HEK293T (cell line): ENCODE measurements at places on chromosomes 5 and 9.
A peak's percentile ranks its signal among the peaks of the same experiment; 100 is the strongest.

- DNase-seq, result no peak
Measured at GRCh38 chr9:83433846-83434245, 104.4 kb downstream of the FRMD3 start.

GRCh38 chr5:145792840-145793239 lies 42.3 kb downstream of the PRELID2 start:
- no peak for DNase-seq

DNA sequence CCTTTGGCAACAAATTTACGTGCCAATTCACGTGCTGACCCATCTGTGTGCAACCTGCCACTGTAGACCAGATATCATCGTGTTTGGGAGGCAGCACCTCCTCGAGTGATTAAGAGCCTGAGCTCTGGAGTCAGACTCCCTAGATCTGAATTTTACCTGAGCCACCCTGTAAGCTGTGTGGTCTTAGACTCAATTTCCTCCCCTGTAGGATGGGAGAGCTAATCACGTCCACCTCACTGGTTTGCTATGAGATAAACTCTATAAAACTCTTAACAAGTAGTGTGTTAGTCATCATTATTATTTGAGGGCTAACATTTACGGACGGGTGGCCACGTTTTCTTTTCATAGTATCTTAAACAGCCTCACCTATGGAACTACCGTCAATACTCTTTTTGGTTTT lies 220.0 kb upstream of the ADAMTSL1 start:
- no peak for DNase-seq

- peak; percentile 69 for DNase-seq
Measured at GRCh38 chr5:134184155-134185135, 7.7 kb upstream of the SKP1 start.

DNA sequence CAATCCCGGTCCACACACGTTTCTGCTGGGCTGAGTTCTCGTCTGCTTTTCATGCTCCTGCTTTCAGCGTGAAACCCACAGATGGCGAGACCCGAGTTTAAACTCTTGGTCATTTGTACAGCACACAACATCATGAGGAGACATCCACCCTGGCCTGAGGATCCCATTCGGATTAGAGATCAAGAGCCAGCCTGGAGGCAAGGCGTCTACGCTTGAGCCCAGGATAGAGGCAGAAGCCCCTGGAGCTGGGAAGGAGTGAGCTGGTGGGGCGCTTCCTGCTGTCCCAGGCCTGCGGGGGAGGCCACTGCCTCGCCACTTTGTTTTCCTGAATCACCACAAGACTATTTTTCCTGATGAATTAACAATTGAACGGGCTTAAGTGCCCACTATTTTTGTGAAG lies 281.9 kb upstream of the IRX4 start:
- no peak for DNase-seq

DNA sequence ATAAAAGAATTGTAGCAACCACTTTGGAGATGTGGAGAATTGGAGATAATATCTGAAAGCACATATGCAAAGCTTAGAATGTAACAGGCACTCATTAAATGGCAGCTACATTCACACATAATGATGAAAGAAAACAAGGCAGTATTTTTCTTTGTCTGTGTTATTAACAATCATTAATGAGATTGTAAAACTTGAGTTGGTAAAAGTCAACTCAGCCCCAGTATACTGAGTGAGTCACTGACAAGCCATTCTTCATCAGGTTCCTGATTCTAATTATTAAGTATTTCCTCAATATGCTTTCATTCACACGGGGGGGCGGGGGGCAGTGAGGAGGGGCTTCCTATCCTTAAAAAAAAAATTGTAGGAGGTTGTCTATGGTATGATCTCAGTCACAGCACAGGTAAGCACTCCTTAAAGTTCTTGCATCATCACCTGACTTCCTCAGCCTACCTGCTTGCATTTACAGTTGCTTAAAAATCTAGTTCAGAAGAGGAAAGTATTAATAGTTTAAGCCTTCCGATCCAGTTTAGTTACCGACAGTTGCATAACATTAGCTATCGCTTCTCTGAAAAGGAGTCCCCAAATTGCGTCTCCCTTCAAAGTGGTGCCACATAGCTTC lies 379.8 kb downstream of the EFNA5 start:
- no peak for DNase-seq

DNA sequence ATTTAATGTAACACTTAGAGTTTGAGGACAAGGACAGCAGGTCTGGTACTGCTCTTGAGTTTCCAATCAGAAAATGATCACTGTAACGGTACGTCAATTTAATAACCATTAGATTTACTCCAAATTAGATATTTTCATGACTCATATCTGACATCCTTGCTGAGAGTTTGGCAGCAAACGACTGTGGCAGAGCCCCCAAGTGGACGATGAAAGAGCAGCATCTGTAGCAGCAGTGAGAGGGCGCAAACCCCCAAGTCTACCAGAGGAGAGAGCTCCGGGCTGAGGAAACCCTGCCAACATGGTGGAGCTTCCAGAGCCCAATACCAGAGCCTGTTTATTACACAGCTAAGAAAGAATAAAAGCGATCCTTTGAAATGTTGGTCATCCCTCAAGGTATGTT lies 73.2 kb upstream of the EPB41L4A start:
- peak; percentile 77 for DNase-seq

- DNase-seq, result peak; percentile 87
Measured at GRCh38 chr9:27572918-27573633, at the start of gene C9orf72. C9orf72 (minus strand) TSS chr9:27573481; CDS start chr9:27567120, 6,361 bp downstream.

DNA sequence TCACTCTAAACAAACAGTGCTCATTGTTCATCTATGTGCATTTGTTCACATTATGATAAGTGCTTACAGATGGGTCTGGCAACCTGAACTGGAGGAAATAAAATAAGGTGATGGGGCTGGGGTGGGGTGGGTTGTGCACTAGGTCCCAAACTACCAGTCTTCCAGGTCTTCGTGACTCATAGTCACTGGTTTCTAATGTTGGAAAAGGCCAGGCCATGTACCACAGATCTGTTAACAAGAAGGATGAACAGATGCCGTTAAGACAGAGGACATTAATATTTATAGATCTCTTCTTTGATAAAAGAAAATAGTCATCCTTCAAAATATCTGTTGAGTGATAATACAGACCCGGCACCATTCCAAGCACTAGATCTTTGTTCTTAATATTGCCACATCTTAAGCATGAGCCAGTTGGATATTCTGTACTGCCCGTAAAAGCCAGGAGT lies 71.4 kb upstream of the STARD4 start:
- DNase-seq, result no peak

GRCh38 chr9:94599102-94599501 lies 5.5 kb upstream of the FBP2 start:
- DNase-seq, result no peak

GRCh38 chr5:88172847-88173758 lies 95.5 kb downstream of the TMEM161B start:
- no peak for DNase-seq

GRCh38 chr9:98142182-98142907 lies 23.3 kb upstream of the TRIM14 start:
- DNase-seq, result no peak

DNA sequence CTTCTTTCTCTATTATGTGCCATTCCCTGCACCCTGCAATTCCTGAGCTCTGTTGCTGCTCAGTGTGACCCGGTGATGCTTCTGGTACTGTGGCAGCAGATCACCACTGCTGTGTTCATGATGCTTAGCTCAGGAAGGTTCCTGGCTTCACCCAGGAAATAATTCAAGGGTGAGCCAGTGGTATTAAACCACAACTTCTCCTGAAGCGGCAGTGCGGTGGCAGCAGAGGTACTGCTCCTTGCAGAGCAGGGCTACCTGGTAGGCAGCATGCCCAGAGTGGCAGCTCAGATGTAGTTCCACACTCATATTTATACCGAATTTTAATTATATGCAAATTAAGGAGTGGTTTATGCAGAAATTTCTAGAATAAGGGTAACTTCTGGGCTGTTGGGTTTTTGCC lies 213.8 kb upstream of the ZNF608 start:
- no peak for DNase-seq

DNA sequence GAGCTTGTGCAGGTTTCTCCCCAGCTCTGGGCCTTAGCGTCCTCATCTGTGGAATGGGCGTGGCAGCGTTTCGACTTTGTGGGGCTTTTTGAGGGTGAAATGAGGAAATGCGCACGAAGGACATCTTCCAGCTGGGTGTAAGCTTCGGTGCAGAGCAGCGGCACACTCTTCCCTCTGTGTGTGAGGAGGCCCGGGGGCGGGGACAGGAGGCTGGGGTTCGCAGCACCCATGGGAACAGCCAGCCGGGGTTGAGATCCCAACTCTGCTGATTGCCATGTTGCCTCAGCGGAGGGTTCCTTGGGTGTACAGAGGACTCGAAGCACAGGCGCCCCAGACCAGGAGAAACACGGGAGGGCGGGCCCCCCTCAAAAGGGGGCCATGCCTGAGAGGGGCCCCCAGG lies 265.6 kb downstream of the NSG2 start:
- no peak for DNase-seq

GRCh38 chr5:111043712-111044506 lies 27.6 kb upstream of the TSLP start:
- peak; percentile 39 for DNase-seq

- DNase-seq, result no peak
Measured at GRCh38 chr9:95425910-95426551, 90.7 kb downstream of the PTCH1 start.

- DNase-seq, result no peak
Measured at GRCh38 chr9:5895782-5896181, 5.1 kb downstream of the MLANA start.

DNA sequence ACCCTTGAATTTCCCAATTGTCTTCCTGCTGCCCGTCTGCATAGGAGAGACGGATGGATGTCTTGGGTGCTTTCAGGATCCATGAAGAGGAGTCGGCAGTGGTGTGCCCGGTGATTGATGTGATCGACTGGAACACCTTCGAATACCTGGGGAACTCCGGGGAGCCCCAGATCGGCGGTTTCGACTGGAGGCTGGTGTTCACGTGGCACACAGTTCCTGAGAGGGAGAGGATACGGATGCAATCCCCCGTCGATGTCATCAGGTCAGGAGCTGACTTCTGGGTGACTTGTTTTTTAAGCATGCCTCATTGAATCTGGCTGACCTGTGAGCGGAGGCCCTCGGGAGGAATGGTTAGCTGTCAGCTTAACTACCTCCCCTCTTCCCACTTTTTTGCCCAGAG lies 24.2 kb downstream of the GALNT12 start:
- no peak for DNase-seq

- no peak for DNase-seq
Measured at GRCh38 chr9:83056174-83056573, 6.8 kb downstream of the RASEF start.

- DNase-seq, result no peak
Measured at GRCh38 chr9:79263628-79264027, 308.1 kb upstream of the TLE4 start.

DNA sequence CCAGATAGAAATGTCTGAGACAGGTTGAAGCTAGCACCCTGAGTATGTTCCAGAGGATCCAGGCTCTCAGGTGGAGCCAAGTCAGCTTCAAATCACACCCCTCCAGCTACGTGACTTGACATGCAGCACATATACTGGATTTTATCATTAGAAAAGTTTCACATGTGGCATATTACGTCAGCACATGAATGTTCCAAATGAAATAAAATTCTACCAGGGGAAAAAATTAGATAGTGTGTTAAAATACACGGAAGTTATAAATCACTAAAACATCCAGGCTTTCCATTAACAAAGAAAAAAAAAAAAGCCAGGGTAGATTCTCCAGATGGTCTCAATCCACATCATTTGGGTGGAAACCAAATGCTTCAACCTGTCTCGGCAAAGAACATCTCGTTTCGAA lies 251.6 kb downstream of the MPDZ start:
- no peak for DNase-seq

DNA sequence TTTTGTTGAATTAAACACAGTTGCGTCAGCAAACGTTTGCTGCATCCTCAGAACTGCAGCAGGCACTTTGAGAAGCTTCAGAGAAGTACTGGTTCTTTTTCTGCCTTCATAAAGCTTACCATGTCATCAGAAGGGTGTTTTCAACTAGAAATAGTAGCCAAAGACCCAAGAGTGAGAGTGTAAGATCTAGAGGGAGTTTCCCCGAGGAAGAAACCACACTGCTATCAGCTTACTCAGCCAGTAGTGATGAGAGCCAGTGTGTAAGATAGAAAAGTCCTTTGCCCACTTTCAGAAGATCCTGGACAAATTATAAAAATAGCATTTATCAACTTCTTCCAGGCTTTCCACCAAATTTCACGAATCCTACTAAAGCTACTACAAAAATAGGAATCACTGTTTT lies 154.5 kb downstream of the PAPPA start:
- no peak for DNase-seq

DNA sequence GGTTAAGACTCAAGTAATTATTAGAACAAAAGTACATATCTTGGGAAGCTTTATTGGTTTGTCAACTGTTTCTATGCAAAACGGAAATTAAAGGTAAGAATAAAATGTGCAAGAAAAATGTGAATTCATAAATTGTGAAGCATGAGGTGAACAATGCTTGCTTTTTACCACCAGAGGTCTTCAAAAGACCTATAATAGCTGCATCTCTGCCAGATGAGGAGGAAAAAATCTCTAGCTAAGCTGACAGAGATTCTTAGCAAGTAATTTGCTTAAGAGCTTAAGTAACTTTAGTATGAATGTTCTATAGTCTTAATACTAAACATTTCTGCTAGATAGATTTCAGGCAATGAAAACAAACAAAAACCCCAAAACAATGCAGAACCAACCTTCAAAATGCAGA lies 54.1 kb downstream of the MRPS30 start:
- no peak for DNase-seq

- no peak for DNase-seq
Measured at GRCh38 chr9:116987721-116988485, 300.8 kb downstream of the TRIM32 start.

- no peak for DNase-seq
Measured at GRCh38 chr9:91421971-91422757, 1.5 kb downstream of the NFIL3 start.

DNA sequence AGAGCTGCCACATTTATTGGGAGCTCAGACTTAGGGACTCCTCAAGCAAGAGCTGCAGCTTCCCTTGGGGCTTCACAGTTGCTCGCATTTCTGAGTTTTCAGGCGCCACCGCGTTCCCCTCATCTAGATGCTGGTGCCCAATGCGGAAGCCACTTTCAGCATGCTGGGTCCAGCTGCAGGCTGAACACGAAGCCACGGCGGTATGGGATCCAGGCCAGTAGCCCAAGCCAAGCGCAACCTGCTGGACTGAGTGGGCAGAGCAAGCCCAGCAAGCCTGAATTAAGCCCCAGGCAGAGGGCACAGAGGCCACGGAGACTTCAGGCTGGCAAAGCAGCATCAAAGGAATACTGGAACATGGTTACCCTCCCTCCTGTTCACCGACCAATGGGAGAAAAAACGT lies 391.5 kb downstream of the HTR1A start:
- no peak for DNase-seq

- DNase-seq, result no peak
Measured at GRCh38 chr9:3193791-3194190, 332.0 kb downstream of the RFX3 start.
